ENCODE measurements at places on chromosomes 13 and 19.
A peak's percentile ranks its signal among the peaks of the same experiment; 100 is the strongest.

GRCh38 chr13:98429081-98429480, 147.8 kb downstream of the STK24 start:
- DNase-seq: no peak

DNA sequence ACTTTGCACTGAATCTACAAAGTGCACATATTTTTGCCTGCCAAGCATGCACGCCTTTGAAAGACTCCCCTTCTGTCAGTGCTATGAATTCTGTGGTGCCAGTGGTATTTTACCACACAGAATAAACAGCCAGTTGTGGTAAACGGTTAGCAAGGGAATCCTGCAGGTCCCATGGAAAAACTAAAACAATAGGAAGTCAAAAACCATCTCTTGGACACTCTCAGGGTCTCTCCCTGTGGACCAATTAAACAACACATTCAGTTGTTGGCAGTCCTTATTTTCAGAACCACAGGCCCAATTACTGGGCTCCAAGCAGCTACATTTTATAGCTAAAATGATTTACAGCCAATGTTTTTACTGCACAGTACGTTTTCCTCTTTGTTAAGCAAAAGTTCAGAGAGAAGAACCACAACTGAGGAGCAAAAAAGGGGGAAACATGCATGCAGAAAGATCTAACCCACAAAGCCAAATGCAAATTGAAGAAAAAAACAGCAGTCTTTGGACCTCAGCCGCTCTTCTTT, 116.9 kb downstream of the KCTD12 start:
- DNase-seq: no peak

GRCh38 chr13:42458193-42458592, 115.8 kb upstream of the TNFSF11 start:
- DNase-seq: no peak

DNA sequence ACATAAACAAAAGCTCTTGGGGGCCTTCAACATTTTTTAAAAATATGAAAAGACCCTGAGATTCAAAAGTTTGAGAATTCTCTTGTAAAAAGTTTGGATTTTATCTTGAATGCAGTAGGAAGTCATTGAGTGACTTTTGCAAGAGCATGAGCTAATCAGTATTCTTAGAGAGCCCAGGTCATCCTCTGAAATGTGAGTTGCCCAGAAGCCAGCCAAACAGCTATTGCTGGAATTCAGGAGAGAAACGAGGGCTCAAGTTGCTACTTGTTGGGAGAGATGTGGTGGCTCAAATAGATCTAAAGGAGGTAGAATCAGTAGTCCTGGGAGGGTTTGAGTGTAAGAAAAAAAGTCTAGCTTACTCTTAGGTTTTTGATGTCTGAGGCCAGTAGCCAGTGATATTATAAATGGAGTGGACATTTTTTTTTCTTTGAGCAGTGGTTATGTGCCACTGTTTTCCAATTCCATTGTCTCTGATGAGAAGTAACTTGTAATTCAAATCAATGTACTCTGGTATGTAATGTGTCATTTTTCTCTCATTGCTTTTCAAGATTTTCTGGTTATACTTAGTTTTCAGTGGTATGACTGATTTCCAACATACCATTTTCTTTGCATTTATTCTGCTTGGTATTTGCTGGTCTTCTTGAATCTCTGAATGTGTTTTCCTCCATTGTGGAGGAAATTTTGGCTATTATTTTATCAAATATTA, 30.7 kb downstream of the LMO7 start:
- DNase-seq: no peak

DNA sequence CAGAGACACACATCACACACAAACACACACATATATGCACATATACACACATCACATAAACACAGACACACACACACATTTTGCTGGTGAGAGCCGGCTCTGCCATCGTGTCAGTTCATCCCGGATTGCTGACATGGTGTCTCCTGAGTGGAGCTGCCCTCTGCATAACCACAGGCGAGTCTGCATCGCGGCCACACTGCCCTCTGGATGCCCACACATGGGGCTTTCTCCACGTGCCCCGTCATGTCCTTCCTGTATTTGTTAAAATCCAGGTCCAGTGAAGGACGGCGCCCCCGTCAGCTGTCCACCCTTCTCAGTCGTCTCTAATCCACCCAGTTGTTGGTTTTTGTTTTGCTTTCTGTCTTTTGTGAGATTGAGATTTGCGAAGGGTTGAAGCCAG, 52.6 kb upstream of the F7 start:
- no peak for DNase-seq

DNA sequence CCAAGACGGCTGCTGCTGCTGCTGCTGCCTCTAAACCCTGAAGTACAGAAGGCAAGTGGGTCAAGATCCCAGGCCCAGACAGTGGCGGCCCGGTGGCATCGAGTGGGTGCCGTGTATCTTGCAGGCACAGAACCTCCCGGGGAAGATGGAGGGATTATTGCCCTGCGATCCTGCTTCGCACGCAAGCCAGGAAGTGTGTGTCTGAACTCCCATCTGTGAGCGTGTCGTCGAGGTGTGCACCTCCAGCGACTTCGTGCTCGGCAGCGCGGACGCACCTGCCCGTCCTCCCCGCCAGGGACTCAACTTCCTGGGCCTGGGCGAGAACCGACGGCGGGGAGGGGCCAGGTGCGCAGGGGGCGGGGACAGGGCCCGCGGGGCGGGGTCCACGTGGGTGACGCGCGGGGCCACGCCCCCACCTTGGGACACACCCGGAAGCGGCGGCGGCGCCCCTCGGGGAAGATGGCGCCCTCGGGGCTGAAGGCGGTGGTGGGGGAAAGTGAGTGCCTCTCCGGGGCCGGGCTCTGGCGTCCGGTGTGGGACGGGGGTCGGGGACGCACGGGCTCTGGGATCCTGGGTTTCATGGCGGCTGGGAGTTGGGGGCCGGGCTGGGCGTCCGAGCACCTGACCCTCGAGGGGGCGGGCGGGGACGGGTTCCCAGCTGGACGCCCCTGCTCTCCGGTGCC, at the start of gene STXBP2:
Gene STXBP2, plus strand, starts transcription at position 420 of the 683 bp plus-strand sequence. Its CDS starts 40 bp downstream, at position 460.
- peak; percentile 94 for DNase-seq

- DNase-seq: no peak
Measured at GRCh38 chr13:26255115-26255514, 1.2 kb downstream of the CDK8 start.

DNA sequence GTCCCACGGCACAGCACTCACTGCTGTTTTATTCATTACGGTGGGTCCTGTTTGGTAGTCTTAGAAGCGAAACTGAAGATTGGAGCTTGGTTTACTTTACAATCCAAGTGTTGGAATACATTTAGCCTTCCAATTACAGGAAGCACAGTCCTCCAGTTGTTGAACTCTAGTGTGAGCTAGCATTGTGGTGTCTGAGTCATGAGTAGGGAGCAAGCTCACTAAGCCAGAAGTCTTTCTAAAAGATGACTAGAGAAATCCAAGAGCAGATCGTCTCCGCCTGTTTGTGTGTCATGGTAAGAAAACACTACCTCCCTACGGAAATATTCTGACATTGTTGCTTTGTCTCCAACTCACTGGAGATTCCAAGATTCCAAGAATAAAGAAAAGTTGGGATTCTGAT, 10.1 kb upstream of the SHISA2 start:
- DNase-seq: no peak

GRCh38 chr13:94431574-94431973, 47.9 kb downstream of the DCT start:
- DNase-seq: peak; percentile 43

All from HEK293T (cell line).